Cerebellum (tissue), 4 donors: ENCODE measurements at places on chromosomes 4 and X. TPM values are rescaled to one million over a fixed set of nuclear protein-coding genes. Genes with fewer than 3 reads are reported as not detected.

FOXR2 gene
- total RNA-seq, result not detected

GASK1B gene
- total RNA-seq, result 30.6 TPM

SNCA gene
- 52.7 TPM for total RNA-seq

SAP30 gene
- 26.0 TPM for total RNA-seq

LRIT3 gene
- 0.36 TPM for total RNA-seq

SSX2B gene
- total RNA-seq, result not detected

IL13RA1 gene
- total RNA-seq, result 6.7 TPM

SLC7A11 gene
- 30.0 TPM for total RNA-seq

SMIM10 gene
- total RNA-seq, result 1.1 TPM

THAP9 gene
- 18.8 TPM for total RNA-seq

S100G gene
- total RNA-seq, result not detected

NMU gene
- 4.3 TPM for total RNA-seq

NPFFR2 gene
- 0.73 TPM for total RNA-seq

ZC4H2 gene
- 14.1 TPM for total RNA-seq

RENBP gene
- total RNA-seq, result 2.6 TPM

GAGE13 gene
- total RNA-seq, result not detected

ABCB7 gene
- 24.2 TPM for total RNA-seq

ZXDA gene
- 18.5 TPM for total RNA-seq

MAGEB2 gene
- not detected for total RNA-seq

BEX4 gene
- 54.0 TPM for total RNA-seq

HELQ gene
- total RNA-seq, result 11.3 TPM

RAI2 gene
- total RNA-seq, result 3.2 TPM

METTL14 gene
- 16.9 TPM for total RNA-seq

XPNPEP2 gene
- total RNA-seq, result 1.5 TPM

PPEF1 gene
- total RNA-seq, result 2.1 TPM

SCOC gene
- total RNA-seq, result 75.5 TPM

CD38 gene
- 2.1 TPM for total RNA-seq

BEND4 gene
- total RNA-seq, result 4.5 TPM

ZNF732 gene
- 2.4 TPM for total RNA-seq

BEND2 gene
- not detected for total RNA-seq

MGAT4D gene
- total RNA-seq, result not detected

TEX13D gene
- total RNA-seq, result not detected

ODAPH gene
- total RNA-seq, result not detected

HPGDS gene
- 3.6 TPM for total RNA-seq

F8A3 gene
- total RNA-seq, result 2.0 TPM

MSX1 gene
- 6.7 TPM for total RNA-seq
